ENCODE measurements at places on chromosomes 16 and 17. TPM values are rescaled to one million over a fixed set of nuclear protein-coding genes. Genes with fewer than 3 reads are reported as not detected.
A peak's percentile ranks its signal among the peaks of the same experiment; 100 is the strongest.

GRCh38 chr17:9035249-9035648 is 13.9 kb downstream of the NTN1 start:
- no peak for DNase-seq

- no peak for DNase-seq
Measured at GRCh38 chr16:11721781-11722467, 20.7 kb downstream of the TXNDC11 start.

OTOP3 gene
- total RNA-seq = 1.4 TPM

DNA sequence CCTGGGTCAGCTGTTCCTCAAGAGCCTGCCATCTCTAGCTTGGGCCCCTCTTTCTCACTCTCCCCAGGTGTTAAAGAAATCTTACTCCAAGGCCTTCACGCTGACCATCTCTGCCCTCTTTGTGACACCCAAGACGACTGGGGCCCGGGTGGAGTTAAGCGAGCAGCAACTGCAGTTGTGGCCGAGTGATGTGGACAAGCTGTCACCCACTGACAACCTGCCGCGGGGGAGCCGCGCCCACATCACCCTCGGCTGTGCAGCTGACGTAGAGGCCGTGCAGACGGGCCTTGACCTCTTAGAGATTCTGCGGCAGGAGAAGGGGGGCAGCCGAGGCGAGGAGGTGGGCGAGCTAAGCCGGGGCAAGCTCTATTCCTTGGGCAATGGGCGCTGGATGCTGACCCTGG is 6.8 kb downstream of the CNP start:
- DNase-seq = no peak

DNA sequence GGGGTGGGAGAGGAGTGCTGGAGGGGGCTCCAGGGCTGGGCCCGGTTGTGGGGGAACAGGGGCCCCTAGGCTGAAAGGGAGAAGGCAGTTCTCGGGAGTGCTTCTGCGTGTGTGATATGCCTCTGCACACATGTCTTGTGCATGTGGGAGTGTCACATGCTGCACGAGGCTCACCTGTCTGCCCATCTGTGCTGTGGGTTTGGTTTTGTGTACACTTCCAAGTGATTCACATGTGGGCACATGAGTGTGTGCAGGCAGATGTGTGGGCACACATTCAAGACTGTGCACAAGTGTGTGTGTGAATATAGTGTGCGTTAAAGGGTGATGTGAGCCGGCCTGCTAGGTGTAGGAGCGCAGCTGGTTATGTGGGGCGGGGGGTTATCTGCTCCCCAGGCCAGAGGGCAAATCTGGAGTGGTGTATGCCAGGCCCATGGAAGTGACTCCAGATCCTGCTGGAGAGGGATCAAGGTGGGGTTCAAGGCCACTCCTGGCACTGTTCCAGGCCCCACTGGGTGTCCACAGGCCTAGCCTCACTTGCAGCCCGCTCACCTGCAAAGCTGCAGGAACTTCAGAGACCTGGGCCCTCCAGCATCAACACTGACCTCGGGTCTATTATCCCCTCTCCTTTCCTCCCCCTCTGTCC is 3.8 kb upstream of the BAHCC1 start:
- no peak for DNase-seq

CDH15 gene
- total RNA-seq = not detected

DNA sequence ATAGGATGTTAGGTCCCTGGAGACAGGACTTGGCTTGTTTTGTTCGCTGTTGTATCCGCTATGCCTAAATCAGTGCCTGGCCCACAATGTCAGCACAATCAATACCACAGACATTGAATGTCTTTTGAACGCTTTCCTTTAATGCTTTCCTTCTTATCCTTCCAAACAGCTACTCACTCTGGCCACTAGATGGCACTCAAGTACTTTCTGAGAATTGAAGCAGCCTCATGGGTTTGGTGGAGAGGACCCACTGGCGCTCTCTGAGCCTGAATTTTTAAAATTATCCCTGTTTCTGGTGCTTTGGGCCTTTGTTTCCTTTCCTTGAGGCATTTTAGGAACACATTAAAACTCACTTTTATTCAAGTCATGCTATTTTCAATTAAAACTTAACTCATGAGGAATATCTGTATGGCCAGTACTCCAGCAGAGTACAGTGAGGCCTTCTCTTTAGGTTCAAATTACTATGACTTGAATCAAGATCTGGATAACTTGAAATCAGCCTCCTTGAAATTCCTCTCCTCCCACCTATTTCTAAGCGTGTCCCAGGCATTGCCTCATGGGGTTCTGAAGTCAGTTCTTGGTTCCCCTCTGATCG is 3.2 kb upstream of the NLRP1 start:
- DNase-seq = peak; percentile 20

DNA sequence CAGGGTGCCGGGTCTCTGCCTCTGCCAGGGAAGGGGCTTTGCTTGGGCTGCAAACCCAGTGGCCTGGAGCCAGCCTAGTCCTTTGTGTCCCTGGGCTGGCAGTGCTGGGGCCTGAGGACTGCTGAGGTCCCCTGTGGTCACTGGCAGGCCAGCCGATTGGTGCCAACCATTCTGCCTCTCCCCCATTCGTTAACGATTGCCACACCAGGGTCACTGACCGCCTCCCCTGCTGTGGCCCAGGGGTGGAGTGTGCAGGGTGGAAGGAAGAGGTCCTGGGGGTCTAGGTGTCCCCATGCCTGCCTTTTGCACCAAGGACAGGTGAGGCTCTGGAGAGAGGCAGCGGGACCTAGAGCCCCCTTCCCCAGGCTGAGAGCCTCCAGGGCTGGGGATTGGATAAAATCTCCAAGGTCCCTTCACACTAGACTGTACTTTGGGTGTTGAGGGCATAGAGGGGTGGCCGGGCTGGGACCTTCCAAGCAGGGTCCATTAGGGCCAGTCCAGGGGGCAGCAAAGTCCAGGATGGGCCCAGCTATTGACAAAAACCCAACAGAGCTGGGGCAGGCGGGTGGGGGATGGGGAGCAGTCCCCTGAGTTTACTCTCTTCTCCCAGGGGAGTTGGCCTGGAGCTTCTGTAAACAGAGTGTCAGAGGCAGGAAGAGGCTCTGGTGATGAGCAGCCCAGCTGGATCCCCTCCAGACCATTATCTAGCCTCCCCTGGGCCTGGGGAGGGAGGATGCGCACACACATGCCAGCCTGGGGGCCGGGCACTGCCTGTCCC is 1.1 kb downstream of the VASN start:
- DNase-seq = peak; percentile 39

Data from left colon (tissue), 2 donors.